ENCODE measurements at places on chromosomes 3 and 15.

GRCh38 chr15:40054605-40054854 lies 15.5 kb upstream of the SRP14 start:
- no peak for DNase-seq

- no peak for DNase-seq
These were observed 30.2 kb upstream of the LCTL start for GRCh38 chr15:66595931-66596545.

GRCh38 chr3:190432216-190432615 lies 17.5 kb downstream of the TMEM207 start:
- no peak for DNase-seq

- DNase-seq: no peak
These were observed 204.3 kb upstream of the STAC start for GRCh38 chr3:36175916-36176461.

- DNase-seq: no peak
These were observed 244.6 kb upstream of the CCDC54 start for GRCh38 chr3:107132674-107133073.

GRCh38 chr15:74748322-74748946 lies at the start of gene CYP1A2:
Gene CYP1A2, plus strand, starts transcription at chr15:74748845. Its CDS starts 894 bp downstream, at chr15:74749739.
- no peak for DNase-seq

GRCh38 chr3:142574665-142575064 lies 3.9 kb downstream of the ATR start:
- DNase-seq: no peak

DNA sequence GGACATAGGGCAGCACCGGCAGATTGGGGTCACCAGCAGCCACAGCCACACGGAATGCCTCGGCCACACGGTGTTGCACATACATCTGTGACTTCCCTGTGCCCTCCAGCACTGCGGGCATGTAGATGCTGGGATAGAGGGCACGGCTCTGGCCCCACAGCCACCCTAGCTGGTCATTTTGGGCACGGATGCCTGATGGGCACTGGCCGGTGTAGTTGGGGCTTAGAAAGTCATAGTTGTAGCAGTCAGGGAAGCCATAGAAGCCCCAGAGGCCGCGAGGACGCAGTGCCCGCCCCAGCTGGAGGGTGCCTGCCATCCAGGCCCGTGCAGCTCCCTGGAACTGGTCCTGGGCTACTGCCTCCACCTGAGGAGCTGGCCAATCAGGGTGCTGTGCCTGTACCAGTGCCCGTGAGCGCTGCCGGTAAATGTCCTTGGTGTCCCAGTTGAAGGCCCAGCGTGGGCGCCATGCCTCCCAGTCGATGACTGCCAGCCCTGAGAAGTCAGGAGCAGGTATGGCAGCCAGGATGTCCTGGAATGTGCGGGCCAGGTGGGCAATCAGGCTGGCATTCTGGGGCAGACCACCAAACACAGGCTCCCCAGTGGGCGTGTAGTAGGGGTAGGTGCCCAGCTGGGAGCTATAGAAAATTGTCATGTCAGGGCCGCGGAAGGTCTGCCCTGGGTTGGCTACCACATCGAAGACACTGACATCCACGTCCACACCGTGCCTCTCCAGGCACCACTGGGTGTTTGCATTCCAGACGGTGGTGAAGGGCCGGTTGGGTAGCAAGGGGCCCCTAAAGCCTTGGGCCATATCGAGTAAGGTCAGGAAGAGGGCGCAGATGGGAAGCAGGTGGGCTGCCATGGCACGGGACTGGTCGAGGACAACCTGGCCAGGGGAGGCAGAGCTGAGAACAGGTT lies 1.0 kb downstream of the HYAL1 start:
- no peak for DNase-seq

GRCh38 chr15:72472992-72473610 lies 1.0 kb upstream of the ARIH1 start:
- no peak for DNase-seq

- no peak for DNase-seq
These were observed 17.3 kb downstream of the NIPA2 start for GRCh38 chr15:22855791-22856190.

DNA sequence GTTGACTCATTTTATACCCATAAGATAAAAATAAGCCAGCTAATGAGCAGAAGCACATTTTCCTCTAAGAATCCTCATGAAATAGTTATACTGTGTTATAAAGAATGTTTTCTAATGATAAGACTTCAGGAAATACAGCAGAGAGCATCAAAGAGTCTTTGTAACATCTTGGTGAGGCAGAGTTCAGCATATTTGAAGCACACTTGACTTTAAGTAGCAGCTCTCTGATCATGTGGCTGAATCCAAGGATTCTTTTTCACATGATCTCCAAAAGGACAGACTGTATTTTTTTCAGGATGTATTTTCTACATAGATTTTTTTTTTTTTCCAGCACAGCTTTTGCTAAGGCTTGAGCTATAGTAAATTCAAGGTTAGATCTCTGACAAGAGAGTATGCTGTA lies 195.1 kb downstream of the SI start:
- DNase-seq: no peak

DNA sequence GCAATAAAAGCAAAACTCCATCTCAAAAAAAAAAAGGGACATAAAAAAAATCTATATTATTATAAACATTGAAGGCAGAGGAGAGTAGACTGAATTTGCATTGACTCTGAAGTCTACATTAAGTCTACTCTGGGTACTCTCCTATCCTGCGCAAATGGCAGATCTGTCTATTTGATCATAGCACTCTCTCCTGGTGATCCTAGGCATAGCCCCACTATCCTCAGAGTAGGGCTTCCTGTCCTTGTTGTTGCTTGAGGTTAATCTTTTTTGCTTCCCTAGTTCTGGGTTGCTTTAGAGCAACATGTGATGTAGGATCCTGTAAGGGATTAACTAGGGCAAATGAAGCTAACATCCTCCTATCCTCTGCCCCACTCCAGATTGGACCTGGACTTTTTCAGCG lies 82.1 kb upstream of the LRRFIP2 start:
- no peak for DNase-seq

DNA sequence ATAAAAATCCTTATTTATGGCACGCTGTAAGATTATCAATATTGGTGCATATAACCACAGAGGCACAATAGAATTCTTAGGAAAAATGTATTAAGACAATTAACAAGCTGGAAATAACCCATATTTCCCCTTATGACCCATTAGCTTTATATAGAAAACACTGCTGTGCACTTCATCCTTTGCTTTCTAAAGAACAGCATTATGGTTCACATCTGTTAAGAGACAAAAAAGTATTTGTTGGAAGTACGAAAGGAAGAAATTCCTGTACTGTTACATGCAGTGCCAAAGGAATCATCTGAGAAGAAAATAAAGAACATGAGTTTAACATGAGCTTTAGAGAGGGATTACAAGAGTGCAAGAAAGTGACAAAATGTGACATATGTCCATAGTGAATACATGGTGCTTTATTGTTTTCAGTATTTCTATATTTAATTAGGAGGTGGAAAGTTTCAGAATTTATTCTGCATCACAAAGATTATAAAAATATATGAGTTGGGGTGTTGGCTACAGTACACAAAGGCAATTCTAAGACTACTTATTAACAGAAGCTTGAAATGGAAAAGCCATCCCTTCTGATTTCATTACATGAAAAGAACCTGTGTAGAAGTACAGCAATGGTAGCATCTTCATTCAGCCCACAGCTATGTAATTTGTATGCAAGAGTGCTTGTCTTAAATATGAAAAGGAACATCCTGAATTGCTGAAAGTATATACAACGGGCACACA lies 6.8 kb downstream of the UBE3A start:
- DNase-seq: no peak

- no peak for DNase-seq
These were observed 13.0 kb downstream of the LIPC start for GRCh38 chr15:58444658-58445332.

DNA sequence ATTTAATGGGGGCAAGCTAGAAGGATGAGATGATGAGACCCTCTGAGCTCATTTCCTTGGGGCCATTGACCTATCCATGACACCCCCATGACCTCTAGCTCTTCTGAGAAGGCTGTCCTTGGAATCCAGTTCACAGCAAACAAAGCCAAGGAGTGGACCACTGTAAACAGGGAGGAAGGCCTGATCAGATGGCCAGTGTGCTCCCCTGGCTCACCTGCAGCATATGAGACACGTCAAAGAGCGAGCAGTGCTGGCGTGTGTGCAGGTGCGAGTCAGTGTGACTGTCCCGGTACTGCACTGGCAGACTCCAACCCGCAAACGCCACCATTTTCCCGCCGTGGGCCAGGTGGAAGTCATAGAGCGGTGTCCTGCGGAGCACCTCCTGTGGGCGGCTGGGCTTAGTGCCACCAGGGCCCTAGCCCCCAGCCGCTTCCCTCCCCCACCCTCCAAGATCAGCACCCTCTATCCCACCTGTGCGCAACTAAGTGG lies 339 bp downstream of the AMT start:
- DNase-seq: no peak

- no peak for DNase-seq
These were observed 216.9 kb downstream of the ROBO2 start for GRCh38 chr3:77256584-77257503.

DNA sequence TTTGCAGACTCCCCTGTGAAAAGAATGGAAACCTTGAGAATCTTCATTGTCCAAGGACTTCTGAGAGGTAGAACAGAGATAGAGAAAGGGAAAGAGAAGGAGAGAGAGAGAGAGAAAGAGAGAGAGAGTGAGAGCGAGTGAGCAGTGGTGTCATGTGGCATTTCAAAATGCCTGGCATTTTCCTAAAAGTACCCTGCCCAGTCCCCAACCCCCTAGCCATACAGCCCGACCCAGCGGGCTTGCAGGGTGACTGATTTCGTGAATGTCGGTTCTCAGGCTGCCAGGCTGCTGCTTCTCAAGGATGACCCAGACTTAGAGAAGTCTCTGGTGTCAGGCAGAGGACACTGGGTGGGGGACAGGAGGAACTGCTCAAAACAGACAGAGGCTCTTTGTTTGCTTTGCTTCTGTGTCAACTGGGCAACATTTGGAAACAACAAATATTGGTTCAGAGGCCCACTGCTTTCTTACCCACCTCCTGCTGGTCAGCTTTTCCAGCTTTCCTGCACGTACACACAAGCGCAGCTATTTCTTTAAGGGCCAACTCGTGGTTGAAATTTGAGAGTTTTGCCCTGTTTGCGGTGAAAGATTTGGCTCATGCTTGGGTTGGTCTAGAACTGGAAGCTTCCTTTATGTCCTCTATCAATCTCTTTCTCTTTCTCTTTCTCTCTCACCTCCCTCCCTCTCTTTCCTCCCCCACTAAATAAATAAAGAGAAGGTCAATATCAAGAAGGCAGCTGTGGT lies 3.7 kb upstream of the TF start:
- no peak for DNase-seq

DNA sequence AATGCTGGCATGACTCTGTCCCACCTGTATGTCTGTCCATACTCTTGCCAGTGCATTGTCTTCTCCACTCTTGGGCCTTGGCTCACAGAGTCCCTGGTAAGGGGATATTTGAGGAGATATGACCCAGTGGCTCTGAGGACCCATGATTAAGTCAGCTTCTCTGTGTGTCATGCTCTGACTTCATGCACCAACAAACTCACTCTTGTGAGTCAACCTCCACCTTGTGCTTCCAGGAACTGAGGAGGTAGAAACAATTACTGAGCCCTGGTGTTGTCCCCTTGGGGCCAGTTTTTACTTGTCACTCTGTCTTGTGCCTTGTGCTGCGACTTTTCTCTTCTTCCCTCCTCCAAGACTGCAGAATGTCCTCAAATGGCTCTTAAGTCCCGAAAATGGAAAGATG lies 127.1 kb downstream of the ABHD5 start:
- no peak for DNase-seq

- no peak for DNase-seq
These were observed 265.4 kb downstream of the FAM43A start for GRCh38 chr3:194950906-194951628.

DNA sequence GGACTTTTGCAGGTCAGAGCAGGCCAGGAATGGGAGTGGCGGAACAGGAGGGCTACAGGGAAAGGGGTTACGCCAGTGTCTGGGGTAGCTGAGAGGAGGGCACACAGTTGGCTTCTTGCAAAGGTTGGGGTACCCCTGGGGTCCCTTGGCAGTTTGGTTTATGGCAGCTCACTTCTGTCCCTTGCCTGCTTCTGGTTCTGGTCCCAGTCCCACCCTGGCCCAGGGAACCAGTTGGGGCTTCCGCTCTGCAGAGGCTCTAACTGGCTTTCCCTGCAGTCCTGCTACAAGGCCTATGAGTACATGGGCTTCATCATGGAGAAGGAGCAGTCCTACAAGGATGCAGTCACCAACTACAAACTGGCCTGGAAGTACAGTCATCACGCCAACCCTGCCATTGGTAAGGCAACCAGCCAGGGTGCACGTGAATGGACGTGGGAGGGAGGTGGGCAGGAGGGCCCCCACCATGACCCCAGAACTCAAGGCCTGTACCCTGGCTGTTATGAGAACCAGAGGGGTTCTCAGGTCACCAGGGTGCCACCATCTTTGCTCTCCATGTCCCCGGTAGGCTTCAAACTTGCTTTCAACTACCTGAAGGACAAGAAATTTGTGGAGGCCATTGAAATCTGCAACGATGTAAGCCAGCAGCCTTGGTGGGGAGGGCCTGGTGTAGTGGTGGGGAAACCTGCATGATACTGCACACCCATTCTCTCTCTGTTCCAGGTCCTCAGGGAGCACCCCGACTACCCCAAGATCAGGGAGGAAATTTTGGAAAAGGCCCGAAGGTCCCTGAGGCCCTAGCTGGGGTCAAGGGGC lies 15.2 kb downstream of the CSRNP1 start:
- DNase-seq: no peak

DNA sequence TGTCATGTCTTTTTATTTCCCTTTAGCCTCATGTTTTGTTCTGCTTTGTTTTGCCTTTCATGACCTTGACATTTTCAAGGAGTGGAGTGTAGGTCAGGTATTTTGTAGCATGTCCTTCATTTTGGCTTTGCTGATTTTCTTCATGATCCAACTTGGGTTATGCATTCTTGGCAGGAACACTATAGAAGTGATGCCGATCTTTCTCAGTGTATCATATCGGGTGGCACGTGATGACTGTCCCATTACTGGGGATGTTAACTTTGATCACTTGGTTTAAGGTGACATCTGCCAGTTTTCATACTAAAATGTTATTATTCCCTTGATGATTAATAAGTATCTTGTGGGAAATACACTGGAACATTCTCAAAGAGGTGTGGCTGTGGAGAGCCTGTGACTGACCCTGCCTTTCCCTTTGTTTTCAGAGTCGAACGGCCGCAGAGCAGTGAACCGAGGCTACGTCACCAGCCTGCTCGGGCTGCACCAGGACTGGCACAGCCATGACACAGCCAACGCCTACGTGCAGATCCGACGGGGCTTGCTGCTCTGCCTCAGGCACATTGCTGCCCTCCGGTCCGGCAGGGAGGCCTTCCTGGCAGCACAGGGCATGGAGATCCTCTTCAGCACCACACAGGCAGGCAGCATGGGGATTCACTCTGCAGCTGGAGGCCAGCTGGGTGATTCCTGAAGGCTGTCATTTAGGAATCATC lies 167.7 kb downstream of the AGBL1 start:
- DNase-seq: no peak

- DNase-seq: no peak
These were observed 1.4 kb upstream of the SEC13 start for GRCh38 chr3:10322352-10322710.

- DNase-seq: no peak
These were observed 85.1 kb downstream of the EFL1 start for GRCh38 chr15:82177291-82178010.

- no peak for DNase-seq
These were observed 261.6 kb upstream of the TTC14 start for GRCh38 chr3:180340395-180340794.
